T-helper 2 cell treated with Interferon-gamma antibody and Interleukin-4, amounts not matched to agents 5 μg/mL and 100 μg/mL, for 36 hours (primary cell): ENCODE measurements at places on chromosomes 2 and 18.

DNA sequence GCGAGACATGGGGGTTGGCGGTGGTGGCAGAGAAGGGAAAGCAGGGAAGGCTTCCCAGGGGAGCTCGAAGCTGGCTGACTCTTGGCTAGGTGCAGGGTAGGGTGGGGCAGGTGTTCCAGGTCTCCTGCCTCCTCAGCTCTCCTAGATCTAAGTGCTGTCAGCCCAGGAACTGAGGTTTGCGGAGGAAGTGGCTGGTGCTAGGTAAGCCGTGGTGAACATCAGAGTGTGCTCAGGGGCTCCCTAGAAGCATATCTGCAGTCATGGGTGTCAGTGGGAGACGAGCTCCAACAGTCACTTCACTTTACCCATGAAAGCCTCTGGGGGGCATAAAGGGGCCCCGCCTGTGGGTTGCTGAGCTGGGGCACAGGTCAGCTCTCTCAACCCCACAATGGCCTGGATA is 34.1 kb downstream of the ARHGEF4 start:
- no peaks in the 10 kb centered on the region for H3K4me1 ChIP-seq
- no peak overlapping the region for H3K27ac ChIP-seq
- H3K36me3 ChIP-seq, result no peaks in the 10 kb centered on the region
- no peak overlapping the region for H3K4me3 ChIP-seq
- peaks cover 2% of the 10 kb centered on the region for H3K27me3 ChIP-seq

GRCh38 chr2:86768189-86768949 is 22.3 kb downstream of the CD8A start:
- no peaks in the 10 kb centered on the region for H3K27me3 ChIP-seq
- no peak overlapping the region for H3K4me3 ChIP-seq
- H3K36me3 ChIP-seq, result peaks cover 35% of the 10 kb centered on the region
- DNase-seq, result no peak
- H3K4me1 ChIP-seq, result peaks cover 8% of the 10 kb centered on the region

GRCh38 chr18:56431551-56431950 is 206.8 kb downstream of the TXNL1 start:
- H3K4me3 ChIP-seq, result no peak overlapping the region
- no peaks in the 10 kb centered on the region for H3K4me1 ChIP-seq
- H3K27ac ChIP-seq, result no peak overlapping the region
- no peak for DNase-seq
- no peaks in the 10 kb centered on the region for H3K27me3 ChIP-seq

- no peak overlapping the region for H3K27ac ChIP-seq
- DNase-seq, result no peak
- H3K4me3 ChIP-seq, result no peak overlapping the region
Observed at GRCh38 chr2:159640176-159640575, 23.8 kb upstream of the BAZ2B start.

DNA sequence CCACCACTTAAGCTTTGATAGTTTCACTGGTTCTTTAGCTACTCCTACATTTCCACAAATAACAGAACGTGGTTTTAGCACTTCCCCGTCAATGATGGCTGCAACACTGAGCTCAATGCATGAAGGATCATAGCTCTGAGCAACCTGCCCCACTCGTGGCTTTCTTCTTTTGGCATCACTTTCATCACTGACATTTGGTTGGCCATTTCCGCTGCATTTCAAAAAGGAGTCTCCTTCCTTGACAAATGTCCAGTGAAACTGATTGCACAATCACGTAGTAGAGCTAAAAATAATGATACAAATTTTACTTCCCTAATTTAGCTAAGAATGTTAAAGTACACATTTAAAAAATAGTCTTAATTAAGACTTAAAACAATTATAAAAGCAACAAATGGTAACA is 205.2 kb upstream of the HDAC4 start:
- H3K4me1 ChIP-seq, result peaks cover 7% of the 10 kb centered on the region
- H3K27me3 ChIP-seq, result peaks cover 36% of the 10 kb centered on the region
- H3K4me3 ChIP-seq, result no peak overlapping the region

- peaks cover 2% of the 10 kb centered on the region for H3K36me3 ChIP-seq
- peaks cover 2% of the 10 kb centered on the region for H3K27me3 ChIP-seq
- peak overlapping the region; percentile 85 for H3K27ac ChIP-seq
- H3K4me1 ChIP-seq, result peaks cover 31% of the 10 kb centered on the region
Observed at GRCh38 chr2:11342551-11343367, 1.7 kb downstream of the ROCK2 start.

GRCh38 chr2:231057590-231057989 is 923 bp downstream of the PSMD1 start:
- peaks cover 10% of the 10 kb centered on the region for H3K36me3 ChIP-seq
- peak overlapping the region; percentile 77 for H3K27ac ChIP-seq
- peaks cover 45% of the 10 kb centered on the region for H3K4me1 ChIP-seq
- peaks cover 3% of the 10 kb centered on the region for H3K27me3 ChIP-seq
- DNase-seq, result no peak

GRCh38 chr2:196399722-196400691 is 228.6 kb upstream of the STK17B start:
- H3K4me1 ChIP-seq, result no peaks in the 10 kb centered on the region
- DNase-seq, result no peak
- no peak overlapping the region for H3K4me3 ChIP-seq
- no peaks in the 10 kb centered on the region for H3K27me3 ChIP-seq
- no peaks in the 10 kb centered on the region for H3K36me3 ChIP-seq
- no peak overlapping the region for H3K27ac ChIP-seq

- H3K4me3 ChIP-seq, result no peak overlapping the region
- no peak for DNase-seq
- no peak overlapping the region for H3K27ac ChIP-seq
- H3K4me1 ChIP-seq, result no peaks in the 10 kb centered on the region
- no peaks in the 10 kb centered on the region for H3K36me3 ChIP-seq
- no peaks in the 10 kb centered on the region for H3K27me3 ChIP-seq
Observed at GRCh38 chr2:82007071-82007664, 1702.6 kb upstream of the LRRTM1 start.
